ENCODE measurements at places on chromosomes 3 and 15.

DNA sequence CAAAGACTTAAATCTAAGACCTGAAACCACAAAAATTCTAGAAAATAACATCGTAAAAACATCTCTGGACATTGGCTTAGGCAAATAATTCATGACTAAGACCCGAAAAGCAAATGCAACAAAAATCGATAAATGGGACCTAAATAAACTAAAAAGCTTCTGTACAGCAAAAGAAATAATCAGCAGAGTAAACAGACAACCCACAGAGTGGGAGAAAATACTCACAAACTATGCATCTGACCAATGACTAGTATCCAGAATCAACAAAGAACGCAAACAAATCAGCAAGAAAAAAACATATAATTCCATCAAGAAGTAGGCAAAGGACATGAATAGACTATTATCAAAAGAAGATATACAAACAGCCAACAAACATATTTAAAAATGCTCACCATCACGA is 749.4 kb downstream of the PLOD2 start:
- DNase-seq: no peak

- DNase-seq: peak; percentile 27
Observed at GRCh38 chr3:10941972-10942371, 50.6 kb upstream of the SLC6A1 start.

- no peak for DNase-seq
Observed at GRCh38 chr15:63560741-63561448, 36.3 kb upstream of the FBXL22 start.

GRCh38 chr3:54600441-54601204 is 327.2 kb downstream of the LRTM1 start:
- DNase-seq: no peak

DNA sequence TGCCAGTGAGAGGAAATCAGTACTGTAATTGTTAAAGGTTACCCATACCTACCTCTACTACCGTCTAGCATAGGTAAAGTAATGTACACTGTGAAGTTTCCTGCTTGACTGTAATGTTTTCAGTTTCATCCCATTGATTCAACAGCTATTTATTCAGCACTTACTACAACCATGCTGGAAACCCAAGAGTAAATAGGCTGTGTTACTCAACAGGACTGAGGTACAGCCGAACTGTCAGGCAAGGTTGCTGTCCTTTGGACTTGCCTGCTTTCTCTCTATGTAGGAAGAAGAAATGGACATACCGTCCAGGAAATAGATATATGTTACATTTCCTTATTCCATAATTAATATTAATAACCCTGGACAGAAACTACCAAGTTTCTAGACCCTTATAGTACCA is 265.5 kb downstream of the NR2F2 start:
- no peak for DNase-seq

- no peak for DNase-seq
Observed at GRCh38 chr15:93250209-93250608, 161.2 kb upstream of the RGMA start.

GRCh38 chr3:183698756-183699155 is 1.2 kb downstream of the YEATS2 start:
- DNase-seq: no peak

DNA sequence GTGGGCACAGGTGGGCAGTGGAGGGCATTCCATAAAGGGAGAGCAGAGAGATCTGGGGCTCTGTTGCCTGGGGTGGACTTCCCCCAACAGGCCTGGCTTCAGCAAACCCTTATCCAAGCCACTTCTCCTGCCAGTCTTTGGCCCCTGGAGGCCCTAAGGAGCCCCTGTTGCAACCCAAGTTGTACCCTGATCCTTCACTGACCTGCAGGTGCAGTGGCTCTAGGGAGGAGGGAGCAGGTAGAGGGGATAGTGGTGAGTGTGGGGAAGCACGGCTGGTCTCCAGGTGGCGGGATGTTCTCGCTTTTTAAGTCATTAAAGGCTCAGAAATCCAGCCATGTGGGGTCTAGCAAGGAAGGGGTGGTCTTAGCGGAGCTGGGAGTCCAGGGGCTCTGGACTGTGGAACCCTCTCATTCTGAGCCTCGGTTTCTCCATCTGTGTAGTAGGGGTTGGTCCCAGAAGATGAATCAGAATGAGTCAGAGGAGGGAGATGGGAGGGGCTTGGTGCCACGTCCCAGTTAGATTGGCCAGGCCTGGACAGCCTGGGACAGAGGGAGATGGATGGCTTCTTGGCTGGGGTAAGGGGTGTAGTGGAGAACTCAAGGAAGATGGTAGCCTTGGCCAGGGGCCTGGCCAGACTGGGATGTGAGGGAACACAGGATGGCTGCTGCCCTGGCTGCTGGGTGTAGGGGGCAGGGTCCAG is 2.6 kb downstream of the ZBTB47 start:
- DNase-seq: no peak

DNA sequence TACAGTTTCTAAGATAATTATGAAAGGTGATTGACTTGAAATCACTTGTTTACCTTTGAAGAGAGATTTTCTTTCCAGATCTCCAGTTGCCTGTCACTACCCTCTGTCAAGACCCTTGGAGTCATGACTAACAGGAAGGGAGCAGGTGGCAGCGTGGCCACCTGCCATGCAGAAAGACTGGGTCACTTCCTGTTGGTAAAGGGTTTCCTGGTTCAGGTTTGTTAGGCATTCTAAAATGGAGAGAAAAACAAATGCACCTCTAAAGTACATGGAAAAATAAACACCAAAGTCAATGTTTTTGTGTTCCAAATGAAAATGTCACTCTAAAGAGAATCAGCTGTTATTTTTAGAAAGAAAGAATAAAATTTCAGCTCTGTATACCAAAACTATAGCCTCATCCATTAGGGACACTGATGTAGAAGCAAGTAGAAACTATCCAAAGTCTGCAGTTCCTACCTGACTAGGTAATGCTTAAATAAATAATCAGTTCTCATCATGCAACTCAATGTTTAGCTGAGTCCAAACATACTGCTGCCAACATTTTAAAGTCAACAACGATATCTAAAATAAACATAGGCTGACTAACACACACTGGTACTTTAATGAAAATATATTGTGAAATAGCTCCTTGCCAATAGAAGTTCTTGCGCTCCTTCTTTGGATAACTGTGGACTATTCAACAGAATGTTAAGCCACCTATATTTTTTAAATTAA is 23.9 kb upstream of the TM4SF1 start:
- no peak for DNase-seq

GRCh38 chr15:100350434-100351226 is 8.9 kb upstream of the ADAMTS17 start:
- DNase-seq: no peak

- no peak for DNase-seq
Observed at GRCh38 chr15:99692825-99693224, 40.4 kb downstream of the LYSMD4 start.

DNA sequence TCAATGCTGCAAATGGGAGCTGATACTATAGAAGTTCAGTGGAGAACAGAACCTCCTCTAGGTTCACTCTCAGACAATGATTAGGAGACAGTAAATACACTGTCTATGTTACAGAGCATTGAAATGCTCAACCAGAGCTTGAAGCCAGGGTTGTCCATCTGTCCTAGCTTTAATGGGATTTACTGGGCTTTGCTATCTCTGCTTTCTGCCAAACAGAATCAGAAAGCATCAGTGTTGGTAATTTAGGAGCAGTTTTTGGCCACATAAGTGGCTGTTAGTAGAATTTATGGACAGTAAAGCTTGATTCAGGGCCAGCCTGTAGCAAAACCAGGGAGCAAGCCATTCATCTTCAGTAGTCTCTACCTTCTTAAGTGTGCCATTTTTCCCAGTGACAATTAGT is 396.3 kb downstream of the LSAMP start:
- DNase-seq: no peak

- DNase-seq: no peak
Observed at GRCh38 chr3:48528754-48529153, 24.8 kb upstream of the SHISA5 start.

DNA sequence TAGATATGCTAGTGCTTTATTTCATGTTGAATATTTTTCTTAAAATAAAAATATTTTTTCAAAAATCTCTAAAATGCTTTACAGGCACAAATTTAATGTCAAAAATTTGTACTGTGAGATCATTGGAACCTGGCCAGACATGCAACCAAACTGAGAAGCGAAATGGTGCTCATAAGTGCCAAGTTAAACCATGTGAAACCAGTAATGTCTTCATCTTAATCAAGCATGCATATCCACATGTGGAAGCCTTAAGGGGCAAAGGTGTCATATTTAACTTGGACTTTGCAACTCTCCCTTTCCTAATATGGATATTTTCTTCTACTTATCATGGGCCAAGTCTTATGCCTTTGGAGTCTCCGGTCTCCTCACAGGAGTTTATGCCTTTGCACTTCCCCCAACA is 208.9 kb upstream of the COL8A1 start:
- DNase-seq: no peak

DNA sequence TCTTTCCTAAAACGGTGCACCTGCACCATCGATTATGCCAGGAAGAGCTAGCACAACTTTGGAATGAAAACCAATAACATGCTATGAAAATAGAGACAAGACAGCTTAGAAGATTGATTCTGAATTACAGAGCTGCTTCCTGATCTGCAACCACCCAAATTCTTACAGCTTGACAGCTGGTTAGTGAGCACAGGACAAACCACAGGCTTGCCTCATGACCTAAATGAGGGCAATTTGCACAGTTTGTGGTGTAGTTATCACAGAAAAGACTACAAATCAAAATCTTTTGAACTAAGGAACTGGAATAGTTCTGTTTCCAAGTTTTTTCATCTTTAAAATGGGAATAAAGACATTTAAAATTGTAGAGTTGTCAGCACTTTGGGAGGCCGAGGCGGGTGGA is 533.5 kb downstream of the NAALADL2 start:
- DNase-seq: no peak

GRCh38 chr3:6644070-6644929 is 216.6 kb upstream of the GRM7 start:
- no peak for DNase-seq

- no peak for DNase-seq
Observed at GRCh38 chr3:111695636-111696117, 100.5 kb upstream of the ZBED2 start.

DNA sequence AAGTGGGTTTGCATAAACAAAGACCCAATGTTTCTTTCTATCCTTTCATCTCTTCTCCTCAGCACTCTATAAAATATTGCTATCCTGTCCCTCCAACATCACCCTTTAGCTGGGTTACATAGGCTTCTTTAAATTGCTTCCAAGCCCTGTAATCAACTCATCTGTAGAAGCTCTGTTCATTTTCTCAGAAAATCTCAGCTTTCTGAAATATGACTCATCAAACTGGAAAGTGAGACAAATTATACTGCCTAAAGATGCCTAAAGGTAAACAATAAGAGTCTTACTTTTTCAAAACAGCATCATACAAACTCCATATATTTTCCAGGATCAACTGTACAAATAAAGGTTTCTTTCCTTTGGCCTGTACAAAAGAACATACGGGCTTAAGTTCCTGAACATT is 33.8 kb downstream of the EFL1 start:
- DNase-seq: no peak

DNA sequence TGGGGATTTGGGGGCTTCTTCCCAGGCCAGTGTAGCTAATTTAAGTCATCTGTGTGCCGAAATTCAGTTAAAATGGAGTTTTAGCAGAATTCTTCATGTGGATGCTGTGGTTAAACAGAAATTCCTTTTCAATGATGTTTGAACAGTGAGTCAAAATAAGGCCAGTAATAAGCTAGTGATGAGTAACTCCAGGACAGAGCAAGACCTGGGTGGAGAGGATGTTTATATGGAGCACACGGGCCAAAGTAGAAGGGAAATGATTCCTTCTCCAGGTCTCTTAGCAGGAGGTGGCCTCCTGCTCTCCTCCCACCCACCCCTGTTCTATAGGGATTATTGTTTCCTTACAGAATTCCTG is 31.9 kb upstream of the UACA start:
- no peak for DNase-seq

- DNase-seq: no peak
Observed at GRCh38 chr3:71258526-71258925, 325.0 kb downstream of the FOXP1 start.

- DNase-seq: no peak
Observed at GRCh38 chr3:170033489-170033888, 4.3 kb upstream of the GPR160 start.

DNA sequence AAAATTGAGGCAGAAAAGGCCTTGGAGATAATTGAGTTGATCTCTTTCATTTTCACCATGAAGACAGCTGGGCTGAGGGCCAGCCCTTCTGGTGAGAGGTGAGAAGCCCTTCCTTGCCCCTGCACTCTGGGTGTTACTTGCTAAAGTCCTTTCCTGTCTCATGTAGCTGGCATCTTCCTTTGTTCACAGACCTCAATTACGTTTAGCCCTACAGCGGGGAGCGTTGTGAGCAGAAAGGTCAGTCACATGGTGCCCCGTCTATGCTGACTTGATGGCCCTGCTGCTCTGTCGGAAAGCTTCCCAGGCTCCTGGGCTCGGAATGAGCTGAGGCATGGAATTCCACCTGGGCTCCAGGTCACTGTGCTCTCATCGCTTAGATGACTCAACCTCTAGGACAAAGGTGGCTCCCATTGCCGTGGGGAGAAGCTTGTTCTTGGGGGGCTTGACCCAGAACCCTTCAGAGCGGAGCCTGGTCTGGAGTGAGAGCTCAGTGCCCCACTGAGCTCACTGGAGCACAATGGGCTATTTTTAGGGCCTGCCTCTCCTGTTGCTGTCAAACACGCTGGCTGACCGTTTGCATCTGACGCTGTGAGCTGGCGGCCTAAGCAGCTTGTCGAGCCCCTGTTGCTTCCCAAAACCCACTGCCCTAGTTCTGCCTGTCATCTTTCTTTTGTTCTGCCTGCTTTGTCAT is 47.0 kb downstream of the RPLP1 start:
- no peak for DNase-seq

- DNase-seq: no peak
Observed at GRCh38 chr15:56460071-56460470, 4.9 kb downstream of the MNS1 start.

GRCh38 chr3:71072287-71072686 is 511.2 kb downstream of the FOXP1 start:
- no peak for DNase-seq

- no peak for DNase-seq
Observed at GRCh38 chr3:153144071-153144470, 18.0 kb upstream of the RAP2B start.

- no peak for DNase-seq
Observed at GRCh38 chr3:18295171-18295920, 129.8 kb downstream of the SATB1 start.

DNA sequence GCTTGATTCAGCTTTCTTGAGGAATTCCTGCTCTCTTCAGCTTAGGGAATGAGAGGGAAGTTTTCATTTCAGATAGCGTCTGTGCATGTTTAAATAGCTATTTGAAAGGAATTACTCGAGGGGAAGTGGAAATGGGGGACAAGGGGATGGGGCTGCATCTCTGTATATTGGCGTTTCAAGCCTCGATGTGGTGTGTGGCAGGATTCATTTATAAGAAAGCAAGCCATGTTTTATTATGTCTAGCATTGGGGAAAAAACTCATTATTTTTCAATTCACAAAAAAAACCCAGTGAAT is 1.0 kb downstream of the ATP2C1 start:
- DNase-seq: no peak

DNA sequence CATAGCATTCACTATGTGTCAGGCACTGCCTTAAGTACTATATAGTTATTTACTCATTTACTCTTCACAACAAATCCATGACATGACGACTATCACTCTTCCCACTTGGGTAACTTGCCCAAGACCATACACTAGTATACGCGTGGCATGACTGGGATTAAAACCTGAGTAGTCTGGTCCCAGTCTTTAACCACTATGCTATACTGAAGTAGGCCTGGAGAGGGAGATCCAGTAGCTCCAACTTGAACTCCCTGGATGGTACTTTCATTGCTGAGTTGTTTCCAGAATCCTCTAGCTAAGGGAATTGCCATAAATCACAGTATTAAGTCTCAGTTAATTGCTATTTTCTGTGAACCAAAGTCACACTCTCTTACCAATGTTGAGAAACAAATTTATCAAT is 116.2 kb upstream of the LSAMP start:
- DNase-seq: no peak

Measured in chondrocyte (in vitro differentiated cells).